ENCODE measurements at places on chromosomes 4 and X.
A peak's percentile ranks its signal among the peaks of the same experiment; 100 is the strongest.

- no peak for DNase-seq
These were observed 9.7 kb downstream of the CXorf38 start for GRCh38 chrX:40637687-40638086.

DNA sequence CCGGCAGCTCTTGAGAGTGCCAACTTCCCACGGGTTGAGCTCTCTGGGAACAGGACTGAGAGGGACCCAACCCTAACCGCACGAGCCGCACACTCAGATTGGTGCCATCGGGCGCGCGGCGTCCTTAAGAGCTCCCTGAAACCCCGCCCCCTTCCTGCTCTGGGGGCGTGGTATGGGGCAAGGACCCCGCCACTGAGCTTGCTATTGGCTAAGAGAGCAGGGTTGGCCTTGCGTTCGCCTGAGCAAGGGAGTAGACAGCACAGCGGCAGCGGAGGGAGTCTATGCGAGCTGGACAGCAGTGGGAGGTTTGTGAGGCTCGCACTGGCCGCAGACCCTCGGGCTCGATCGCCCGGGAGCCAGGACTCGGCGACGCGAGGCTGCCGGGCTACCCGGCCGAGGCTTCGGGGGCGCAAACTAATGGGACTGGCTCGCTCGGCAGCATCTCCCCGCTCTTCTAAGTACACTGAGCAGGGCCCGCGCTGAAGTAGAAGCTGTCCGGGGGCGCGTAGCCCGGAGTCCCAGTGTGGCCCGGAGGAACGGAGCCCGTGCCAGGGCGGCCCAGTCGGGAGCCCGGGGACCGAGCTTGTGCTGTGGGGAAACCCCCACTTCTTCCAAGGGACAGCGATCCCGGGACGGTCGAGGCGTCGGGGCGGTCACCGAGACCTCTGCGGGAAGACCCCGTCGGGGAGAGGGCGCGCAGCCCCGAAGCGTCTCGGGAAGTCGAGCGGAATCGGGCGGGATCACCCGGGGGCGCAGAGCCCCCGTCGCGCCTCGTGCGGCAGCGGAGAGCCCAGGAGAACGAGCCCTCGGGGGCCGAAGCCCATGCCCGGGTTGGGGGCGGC lies at the start of gene EFNB1:
Gene EFNB1 (plus strand): TSS at position 282 of the 842 bp plus-strand sequence. CDS start 756 bp downstream, outside the sequence.
- DNase-seq = peak; percentile 68

DNA sequence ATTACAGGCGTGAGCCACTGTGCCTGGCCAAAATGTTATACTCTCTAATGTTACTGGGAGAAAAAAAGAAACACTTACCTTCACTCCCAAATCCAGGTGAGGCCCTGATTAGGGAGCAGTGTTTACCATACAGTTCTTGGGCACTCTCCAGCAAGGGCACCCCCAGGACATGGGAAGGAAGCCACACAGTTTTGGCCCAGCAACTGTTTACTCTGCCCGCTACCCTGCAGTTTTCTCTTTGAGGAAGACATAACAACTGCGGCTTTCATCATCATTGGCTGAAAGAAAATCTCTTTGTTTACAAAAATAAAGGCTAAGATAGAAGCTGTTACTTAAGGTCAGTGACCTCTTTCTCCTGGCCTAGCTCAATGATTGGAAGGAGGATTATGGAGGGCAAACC lies 145.5 kb upstream of the DUSP21 start:
- DNase-seq = no peak

DNA sequence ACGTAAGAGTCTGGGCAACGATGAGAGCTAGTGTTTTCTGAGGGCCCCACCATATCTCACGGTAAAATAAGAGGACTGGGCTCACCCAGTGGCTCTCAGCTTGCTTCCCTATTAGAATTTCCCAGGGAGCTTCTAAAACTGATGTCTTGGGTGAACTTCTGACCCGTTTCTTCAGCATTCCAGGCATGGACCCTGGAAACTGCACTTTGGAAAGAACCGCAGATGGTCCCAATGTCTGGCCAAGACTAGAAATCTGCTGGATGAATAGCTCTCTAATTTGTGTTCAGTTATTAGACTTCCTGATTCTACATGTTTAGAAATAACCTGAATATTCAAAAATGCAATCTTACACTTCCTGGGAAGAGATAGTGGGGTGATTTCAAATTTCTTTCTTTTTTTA lies 127.8 kb downstream of the ANOS1 start:
- no peak for DNase-seq

- no peak for DNase-seq
These were observed at the start of gene SLITRK2 for GRCh38 chrX:145817331-145818185. TSS of gene SLITRK2 (plus strand) at chrX:145817829. CDS start at chrX:145822426, 4,597 bp downstream.

GRCh38 chr4:151166636-151167035 lies 67.2 kb downstream of the RPS3A start:
- no peak for DNase-seq

- no peak for DNase-seq
These were observed 239.7 kb upstream of the NOCT start for GRCh38 chr4:138775890-138776289.

DNA sequence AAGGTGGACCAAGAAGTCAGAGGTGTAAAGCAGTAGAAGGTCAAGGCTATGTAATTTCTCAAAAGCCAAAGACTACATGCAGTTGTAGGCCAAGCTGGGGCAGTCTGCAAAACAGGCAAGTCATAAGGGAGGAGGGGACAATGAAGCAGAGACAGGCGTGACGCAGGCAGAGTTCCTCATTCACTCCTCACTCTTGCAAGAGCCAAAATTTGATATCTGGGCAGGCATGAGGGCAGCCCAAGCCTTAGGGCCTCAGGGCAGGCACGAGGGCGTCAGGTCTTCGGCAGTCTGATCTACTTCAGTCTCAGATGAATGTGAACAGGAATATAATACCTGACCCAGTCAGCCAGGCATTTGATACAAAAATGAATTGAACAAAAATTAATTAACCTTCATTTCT lies 86.4 kb upstream of the AGA start:
- DNase-seq = no peak

DNA sequence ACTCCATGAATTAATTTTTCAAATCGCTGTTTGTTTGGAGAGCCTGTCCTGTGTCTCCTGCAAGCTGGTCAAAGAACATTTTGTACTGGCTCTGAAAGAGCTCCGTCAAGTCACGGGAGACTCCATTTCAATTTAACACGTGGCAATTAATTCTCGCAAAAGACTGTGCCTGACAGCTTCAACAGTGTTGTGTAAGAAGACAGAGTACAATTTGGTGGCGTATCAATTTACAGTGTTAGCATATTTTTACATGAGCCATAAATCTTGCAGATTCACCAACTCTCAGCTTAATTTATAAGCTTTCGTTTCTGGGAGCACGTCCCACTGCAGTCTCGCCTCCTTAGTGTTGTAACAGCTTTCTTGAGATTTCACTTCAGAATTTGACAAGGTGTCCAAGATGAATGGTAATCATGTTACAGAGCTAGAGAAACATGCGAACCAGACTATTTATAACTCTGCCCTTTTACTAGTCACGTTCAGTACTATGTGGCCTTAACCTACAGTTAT lies 70.8 kb downstream of the RWDD4 start:
- no peak for DNase-seq

DNA sequence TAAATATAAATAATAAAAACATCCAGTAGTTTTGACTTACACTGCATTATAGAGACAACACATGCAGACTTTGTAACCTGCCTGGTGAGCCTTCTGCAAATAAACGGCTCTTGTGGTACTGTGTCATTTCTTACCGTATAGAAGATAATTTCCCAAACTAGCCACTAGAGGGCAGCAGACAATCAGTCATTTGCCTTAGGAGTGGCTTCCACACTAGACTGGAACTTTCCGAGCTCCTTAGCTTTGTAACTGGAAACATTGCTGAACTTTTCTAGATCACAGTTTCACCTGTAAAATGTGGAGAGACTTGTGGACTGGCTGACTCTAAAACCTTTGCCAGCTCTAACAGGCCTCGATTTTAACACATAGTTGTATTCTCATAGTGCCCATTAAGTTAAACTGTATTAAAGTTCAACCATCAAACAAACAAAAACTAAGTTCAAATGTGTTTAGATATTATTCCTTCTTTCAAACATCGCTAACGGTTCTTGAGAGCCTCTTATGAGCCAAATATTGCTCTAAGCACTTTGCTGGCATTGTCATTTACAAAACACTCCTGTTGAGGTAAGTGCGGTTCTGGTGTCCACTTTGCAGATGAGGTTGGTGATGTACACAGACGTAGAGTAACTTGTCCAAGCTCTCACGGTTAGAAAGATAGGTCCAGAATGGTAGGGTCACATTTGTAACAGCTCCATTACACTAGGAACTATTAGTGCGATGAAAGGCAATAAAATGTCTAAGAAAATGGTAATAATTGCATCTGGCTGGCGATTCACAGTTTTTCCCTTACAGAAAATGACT lies 345.5 kb downstream of the ANK2 start:
- peak; percentile 9 for DNase-seq

DNA sequence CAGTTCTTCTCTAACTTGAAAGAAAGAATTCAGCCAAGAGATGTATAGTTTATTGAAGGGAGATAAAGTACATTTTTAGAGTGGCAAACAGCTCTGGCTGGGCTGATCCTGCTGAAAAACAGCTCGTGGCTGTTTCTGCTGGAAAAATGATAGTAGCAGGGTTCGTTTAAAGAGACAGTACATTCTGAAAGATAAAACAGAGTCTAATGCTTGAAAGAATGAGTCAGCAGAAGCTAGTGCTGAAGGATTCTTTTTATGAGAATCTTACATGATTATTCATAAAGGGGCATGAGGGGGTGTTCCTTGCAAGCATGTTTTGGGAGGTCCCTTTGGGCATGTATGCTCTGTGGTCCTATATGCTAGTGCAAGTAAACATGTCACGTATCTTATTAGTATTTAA lies 790.0 kb downstream of the PCDH18 start:
- DNase-seq = no peak

DNA sequence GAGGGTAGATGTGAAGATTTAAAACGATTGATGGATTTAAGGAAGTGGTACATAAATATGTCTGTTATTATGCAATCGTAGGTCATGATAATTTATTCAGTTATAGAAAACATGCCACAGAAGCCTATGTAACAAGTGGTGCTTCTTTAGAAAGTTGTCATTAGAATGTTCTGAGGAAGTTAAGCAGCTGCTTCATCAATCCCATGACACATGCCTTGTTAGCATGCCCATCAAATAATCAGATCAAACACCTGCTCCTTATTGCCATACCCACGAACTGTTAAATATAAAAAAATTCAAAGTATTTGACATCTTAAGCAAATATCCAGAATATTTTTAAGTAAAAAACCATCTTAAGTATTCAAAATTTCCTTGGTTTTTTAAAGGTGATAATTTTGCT lies 76.4 kb upstream of the MYOZ2 start:
- no peak for DNase-seq

GRCh38 chr4:6097581-6097980 lies 79.3 kb upstream of the C4orf50 start:
- no peak for DNase-seq

- no peak for DNase-seq
These were observed 202.0 kb downstream of the SLC4A4 start for GRCh38 chr4:71540749-71541269.

DNA sequence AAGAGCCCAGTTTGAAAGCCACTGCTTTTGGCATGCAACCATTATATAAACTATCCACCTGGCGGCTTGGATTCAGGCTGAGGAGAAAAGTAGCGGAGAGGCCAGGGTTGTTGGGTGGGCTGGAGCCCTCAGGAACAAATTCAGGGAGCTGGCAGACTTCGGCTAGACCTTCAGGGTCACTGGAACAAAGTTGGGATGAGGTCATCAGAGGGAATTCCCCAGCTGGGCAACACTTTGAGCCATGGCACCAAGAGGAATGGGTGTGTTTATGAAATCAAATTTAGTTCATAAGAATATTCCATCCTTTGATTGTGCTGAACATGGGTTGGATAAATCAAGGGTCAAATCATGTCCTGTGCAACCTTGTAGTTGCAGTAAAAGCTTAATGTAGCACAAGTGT lies 22.0 kb downstream of the MTMR1 start:
- no peak for DNase-seq

GRCh38 chr4:60581919-60582536 lies 618.1 kb upstream of the ADGRL3 start:
- no peak for DNase-seq

Data from stimulated activated CD4-positive, alpha-beta T cell treated with anti-CD3 and anti-CD28 coated beads, Interleukin-1b, Interleukin-23, amount 100 ng/mL, for 1 hour (primary cell).